Progenitor cell of endocrine pancreas (in vitro differentiated cells): ENCODE measurements at places on chromosomes 6 and 20.

DNA sequence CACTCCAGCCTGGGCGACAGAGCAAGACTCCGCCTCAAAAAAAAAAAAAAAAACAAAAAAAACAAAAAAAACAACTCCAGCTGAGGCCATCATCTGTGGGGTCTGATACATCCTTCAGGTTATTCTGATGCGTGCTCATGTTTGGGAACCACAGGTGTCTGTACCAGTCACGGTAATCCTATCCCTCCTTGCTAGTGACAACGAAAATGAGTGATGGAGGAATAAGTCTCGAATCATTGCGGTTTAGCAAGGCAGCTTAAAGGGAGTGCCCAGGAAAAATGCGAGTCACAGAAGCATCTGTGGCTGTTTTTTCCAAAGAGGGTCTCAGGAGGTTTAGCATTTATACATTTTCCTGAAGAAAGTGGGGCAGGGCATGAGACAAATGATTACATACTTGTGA, 48.8 kb downstream of the MCUR1 start:
- no peak for DNase-seq

GRCh38 chr20:50015636-50015992, 32.8 kb downstream of the SNAI1 start:
- DNase-seq: no peak

DNA sequence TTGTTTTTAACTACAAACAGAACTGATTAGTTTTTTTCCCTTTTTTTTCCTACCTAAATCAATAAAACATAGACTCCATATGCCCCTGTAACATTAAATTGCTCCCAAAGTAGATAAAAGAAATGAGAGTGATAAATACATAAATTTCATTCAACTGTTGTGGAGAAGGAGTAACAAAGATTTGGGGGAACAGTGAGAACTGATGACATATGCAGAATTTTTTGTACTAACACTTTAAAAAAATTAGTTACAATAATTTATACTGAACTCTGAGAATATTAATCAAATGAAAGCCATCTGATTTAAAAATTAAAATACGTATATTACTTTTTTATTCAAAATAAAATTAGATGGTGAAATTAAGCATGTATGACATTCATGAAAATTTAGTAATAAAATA, 195.7 kb downstream of the COL19A1 start:
- no peak for DNase-seq

GRCh38 chr6:136989571-136990241, 55.1 kb downstream of the IL20RA start:
- no peak for DNase-seq

DNA sequence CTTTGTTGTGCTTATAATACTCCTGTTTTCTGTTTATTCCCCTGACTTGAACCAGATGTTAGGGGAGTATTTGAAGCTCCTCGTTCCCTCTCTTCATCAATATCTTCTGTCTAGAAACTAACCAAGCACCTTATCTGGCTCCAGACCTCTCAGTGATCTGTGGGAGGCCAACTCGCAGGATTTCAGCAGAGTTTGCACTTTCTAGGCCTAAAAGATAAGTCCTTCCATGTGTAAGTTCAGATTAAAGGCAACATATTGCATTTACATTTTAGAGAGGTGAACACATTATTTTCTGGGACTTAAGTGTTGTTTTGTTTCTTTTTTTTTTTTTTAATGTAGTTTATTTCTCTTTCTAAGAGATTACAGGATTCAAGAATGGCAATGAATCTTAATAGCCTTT, 139.4 kb upstream of the AKAP12 start:
- no peak for DNase-seq

- no peak for DNase-seq
Observed at GRCh38 chr20:24477831-24478547, 8.6 kb downstream of the SYNDIG1 start.

GRCh38 chr6:45923831-45924391, 91.7 kb downstream of the CLIC5 start:
- no peak for DNase-seq

GRCh38 chr6:156618600-156619205, 158.5 kb upstream of the ARID1B start:
- no peak for DNase-seq

GRCh38 chr6:17729223-17730077, 22.7 kb upstream of the NUP153 start:
- DNase-seq: no peak

- DNase-seq: no peak
Observed at GRCh38 chr6:10644225-10644624, 50.2 kb downstream of the C6orf52 start.

- DNase-seq: no peak
Observed at GRCh38 chr20:57104651-57105204, 161.7 kb downstream of the BMP7 start.

DNA sequence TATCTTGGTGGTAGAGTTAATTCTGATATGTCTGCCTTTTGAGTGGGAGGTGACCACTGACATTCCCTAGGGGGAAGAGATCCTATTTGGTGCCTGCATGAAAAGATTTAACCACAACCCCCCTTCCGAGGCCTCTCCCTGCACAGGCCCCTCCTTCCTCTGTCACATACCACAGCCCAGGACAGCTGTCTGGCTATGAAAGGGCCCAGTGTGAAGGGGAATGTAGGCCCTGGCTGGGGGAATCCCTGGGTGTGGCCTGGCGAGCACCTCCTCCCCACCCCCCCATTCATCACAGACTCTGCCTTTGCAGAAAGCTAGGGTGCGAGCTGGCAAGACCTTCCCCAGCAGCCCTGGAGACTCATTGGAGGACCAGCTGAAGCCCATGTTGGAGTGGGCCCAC, 27.4 kb upstream of the MAPRE1 start:
- DNase-seq: no peak

- DNase-seq: no peak
Observed at GRCh38 chr6:48985025-48985424, 478.0 kb downstream of the MMUT start.

DNA sequence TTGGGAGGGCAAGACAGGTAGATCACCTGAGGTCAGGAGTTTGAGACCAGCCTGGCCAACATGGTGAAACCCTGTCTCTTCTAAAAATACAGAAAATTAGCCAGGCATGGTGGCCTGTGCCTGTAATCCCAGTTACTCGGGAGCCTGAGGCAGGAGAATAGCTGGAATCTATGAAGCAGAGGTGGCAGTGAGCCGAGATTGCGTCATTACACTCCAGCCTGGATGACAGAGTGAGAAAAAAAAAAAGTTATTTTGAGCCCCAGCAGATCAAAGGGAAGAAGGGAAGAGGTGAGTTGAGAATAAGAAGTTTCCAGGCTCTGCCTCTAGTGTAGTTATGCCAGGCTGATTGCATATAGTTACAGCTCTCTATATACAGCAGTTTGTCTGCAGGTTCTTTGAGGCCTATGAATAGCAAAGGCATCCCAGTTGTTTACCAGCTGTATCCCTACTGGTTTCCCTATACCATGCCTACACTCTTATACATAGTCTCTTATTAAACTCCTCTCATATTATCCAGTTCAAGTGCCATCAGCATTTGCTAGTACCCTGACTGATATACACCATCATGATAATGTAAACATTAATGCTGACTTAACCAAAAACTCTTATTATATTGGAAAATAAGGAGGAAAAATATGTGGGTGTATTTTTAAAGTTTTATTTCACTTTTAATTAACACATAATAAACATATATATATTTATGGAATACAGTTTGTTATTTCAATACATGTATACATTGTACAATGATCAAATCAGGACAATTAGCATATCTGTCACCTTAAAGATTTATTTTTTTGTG, 823.6 kb upstream of the ADGRB3 start:
- no peak for DNase-seq
